ENCODE measurements at places on chromosomes 1 and 21.

DNA sequence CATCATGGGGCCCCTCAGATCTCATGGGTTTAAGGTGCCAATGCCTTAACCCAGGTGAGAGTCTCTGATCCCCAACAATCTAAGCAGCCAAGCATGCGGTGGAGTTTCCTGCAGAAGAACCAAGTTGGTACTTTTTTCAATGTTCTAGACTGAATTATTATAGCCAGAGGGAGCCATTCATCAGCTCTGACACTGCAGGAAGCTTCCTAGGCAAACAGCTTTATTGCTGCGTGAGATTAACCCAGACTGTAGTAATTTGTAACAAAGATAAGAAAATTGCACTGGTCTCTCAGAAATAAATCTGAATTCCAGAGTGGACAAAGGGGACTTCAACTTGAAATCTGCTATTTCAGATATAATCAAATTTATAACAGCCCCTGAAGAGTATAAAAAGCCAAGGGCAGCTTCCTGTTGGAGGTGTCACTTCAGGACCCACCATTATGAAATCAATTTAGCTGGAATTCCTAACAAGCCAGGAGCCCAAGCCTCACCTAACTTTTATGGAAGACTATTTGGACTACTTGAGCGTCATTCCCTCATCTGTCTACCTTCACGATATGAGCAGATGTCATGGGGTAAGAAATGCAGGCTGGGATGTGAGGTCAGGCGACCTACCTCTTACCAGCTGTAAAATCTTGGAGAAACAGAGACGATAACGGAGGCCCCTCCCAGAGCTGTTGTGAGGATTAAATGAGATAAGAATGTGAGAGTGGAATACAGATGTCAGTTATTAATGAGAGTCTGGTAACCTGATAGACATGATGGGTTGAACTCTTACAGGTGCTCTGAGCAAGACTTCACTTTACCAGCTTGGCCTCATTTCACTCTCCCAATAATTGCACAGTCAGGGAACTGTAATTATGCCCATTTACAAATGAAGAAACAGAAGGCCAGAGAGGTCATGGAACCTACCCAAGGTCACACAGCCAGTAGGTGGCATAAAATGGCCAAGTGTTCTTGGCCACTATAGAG, 135.1 kb downstream of the RRAGC start:
- DNase-seq = no peak

GRCh38 chr1:229158341-229158921, 112.5 kb upstream of the RAB4A start:
- DNase-seq = no peak

DNA sequence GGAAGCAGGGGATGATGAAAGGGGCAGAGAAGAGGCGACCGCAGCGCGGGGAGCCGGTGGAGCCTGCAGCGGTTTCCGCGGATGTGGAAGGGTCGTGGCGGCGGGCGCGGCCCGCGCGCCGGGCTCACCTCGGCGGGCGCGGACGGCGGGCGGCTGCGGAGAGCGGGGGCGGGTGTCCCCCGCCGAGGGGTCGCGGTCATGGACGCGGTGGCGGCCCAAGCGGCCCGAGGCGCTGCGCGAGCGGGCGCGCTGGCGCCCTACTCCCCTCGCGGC, 572 bp downstream of the LPGAT1 start:
- peak; percentile 19 for DNase-seq

GRCh38 chr1:112507921-112508277, 866 bp upstream of the WNT2B start:
- peak; percentile 25 for DNase-seq

DNA sequence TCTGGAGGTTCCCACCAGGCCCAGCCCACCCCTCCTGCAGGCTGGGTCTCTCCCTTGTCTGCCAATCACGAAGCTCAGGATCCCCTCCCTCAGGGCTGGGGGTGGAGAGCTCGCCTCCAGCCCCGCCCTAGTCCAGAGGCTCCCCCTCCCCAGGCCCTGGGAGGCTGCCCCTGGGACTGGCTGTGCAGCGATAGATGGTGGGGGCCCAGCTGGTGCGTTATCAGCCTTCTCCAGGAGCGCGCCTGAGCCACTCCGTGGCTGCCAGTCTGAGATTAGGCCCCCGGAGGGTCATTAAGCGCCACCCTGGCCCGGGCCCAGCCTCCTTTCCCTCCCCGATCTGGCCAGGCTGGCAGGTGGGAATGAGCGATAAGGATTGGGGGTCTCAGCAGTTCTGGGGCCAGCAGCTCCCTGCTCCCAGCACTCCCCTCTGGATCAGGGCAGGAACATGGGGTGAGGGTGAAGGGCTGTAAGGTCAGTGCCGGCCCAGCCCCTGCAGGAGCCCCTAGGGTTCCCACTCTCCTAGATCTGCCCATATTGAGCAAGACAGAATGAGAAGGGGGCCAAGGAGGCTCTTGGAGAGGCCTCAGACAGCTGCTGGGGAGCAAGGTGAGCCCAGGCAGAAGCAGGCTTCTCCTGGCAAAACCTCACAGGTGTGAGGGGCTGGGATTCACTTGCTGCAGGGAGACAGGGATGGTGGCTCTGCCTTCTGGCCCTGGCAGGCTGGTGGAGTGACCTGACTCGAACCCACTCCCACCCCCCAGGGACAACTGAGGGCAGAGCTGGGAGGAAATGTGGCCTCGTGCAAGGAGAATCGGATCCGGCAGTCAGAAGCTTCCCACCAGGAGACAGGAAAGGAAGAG, 8.5 kb downstream of the PDZK1IP1 start:
- no peak for DNase-seq

DNA sequence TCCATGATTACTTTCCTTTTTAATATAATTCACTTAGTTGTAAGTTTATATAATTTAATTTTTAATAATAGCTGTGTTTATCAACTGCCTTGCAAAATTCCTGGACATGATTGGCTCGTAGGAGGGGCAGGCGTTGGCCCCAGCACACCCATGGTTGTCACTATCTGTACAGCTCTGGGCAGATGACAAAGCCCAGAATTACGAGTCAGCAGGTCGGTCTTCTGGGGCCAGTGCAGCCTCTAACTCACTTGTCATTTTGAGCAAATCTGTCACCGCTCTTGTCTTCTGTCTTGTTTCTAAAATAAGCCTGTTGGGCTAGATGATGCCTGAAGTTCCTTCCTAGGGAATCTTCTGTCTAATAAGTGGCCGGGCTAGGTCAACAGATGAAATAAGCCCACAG, 21.4 kb upstream of the LRRC38 start:
- no peak for DNase-seq

DNA sequence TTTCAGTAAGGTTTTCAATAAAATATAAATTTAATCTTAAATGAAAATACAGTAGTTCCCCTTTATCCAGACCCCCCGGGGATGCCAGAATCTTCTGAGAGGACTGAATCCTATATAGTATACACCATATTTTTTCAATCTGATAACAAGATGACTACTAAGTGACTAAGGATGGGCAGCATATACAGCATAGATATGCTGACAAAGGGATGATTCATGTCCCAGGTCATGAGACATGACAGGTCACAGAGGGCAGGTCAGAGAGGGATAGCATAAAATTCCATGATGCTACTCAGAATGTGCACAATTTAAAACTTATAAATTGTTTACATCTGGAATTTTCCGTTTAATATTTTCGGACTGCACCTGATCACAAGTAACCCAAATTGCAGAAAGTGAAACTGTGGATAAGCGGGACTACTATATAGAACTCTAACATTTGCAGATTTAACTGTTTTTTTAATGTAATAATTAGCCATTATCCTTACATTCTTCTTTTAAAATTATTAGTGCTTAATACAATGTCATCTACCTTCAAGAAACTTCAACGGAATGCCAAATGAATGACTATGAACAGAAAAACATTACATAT, 48.8 kb downstream of the LRRC40 start:
- DNase-seq = no peak

GRCh38 chr1:43432171-43432860, 21.4 kb downstream of the HYI start:
- no peak for DNase-seq

DNA sequence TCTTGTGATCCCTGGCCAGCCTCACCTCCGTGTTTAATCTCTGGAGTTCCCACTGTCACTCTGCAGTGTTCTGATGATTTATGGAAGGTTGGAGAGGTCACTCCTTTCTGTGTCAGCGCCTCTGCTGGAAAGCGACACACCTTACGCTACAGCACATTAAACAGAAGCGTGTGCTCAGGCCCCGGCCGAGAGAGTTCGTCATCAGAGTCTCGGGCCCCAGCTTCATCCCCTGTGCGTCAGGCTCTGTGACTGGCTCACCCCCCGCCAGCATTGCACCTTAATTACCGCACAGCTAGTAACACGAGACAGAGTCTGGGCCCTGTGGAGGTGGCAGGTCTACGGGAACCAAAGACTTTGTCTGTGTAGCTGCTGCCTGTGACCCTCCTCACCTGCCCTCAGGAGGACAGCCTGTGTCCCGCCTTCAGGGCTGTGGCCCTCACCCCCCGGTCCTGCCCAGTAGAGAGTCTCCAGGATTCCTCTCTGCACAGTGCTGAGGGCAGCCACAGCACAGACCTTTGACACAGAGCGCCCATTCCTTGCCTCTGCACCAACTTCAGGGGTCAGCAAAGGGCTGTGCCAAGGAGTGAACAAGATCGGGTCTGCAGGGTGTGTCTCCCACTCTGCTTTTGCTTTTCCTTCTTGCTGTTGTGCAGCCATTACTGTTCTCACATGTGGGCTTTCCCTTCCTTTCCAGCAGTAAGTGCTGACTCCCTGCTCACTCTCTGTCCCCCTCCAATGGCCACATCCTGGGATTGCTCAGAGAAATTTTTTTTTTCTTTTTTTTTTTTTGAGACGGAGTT, 157.6 kb downstream of the PGBD5 start:
- DNase-seq = no peak
